Esophagus muscularis mucosa (tissue), 4 donors: ENCODE measurements at places on chromosomes 6 and 20. TPM values are rescaled to one million over a fixed set of nuclear protein-coding genes. Genes with fewer than 3 reads are reported as not detected.

RIPOR2 gene
- total RNA-seq, result 2.6 TPM

CALHM5 gene
- total RNA-seq, result 4.2 TPM

CNBD2 gene
- 4.3 TPM for total RNA-seq

SPATA25 gene
- total RNA-seq, result 1.7 TPM

CD40 gene
- 18.2 TPM for total RNA-seq

RFX6 gene
- not detected for total RNA-seq

EGFL8 gene
- 8.1 TPM for total RNA-seq

NAA20 gene
- 29.5 TPM for total RNA-seq

TMEM217 gene
- total RNA-seq, result 0.26 TPM

GRCh38 chr6:53956068-53956711, 155.1 kb upstream of the MLIP start:
- H3K36me3 ChIP-seq, result no peaks in the 10 kb centered on the region
- H3K4me1 ChIP-seq, result peaks cover 5% of the 10 kb centered on the region
- no peak overlapping the region for H3K27ac ChIP-seq
- no peaks in the 10 kb centered on the region for H3K27me3 ChIP-seq
- DNase-seq, result no peak
- no peak overlapping the region for H3K4me3 ChIP-seq

DNA sequence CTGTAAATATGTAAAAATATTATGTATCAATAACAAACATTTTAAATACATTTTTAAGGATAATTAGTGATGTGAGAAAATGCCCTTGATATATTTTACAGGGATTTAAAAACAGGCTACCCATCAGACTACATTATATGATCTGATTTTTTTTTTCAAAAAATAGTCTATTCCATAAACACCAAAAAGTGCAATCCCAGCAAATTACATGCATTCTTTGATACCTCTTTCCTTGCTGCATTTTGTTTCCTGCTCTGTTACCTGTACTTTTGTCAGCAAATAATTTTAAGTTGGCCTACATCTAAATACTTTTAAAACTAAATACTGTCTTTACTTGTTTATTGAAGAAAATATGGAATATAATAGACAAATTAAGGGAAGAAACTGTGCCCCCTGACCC, 306.2 kb upstream of the ARID1B start:
- H3K27me3 ChIP-seq, result no peaks in the 10 kb centered on the region
- H3K4me1 ChIP-seq, result no peaks in the 10 kb centered on the region
- H3K4me3 ChIP-seq, result no peak overlapping the region
- H3K36me3 ChIP-seq, result no peaks in the 10 kb centered on the region

DNA sequence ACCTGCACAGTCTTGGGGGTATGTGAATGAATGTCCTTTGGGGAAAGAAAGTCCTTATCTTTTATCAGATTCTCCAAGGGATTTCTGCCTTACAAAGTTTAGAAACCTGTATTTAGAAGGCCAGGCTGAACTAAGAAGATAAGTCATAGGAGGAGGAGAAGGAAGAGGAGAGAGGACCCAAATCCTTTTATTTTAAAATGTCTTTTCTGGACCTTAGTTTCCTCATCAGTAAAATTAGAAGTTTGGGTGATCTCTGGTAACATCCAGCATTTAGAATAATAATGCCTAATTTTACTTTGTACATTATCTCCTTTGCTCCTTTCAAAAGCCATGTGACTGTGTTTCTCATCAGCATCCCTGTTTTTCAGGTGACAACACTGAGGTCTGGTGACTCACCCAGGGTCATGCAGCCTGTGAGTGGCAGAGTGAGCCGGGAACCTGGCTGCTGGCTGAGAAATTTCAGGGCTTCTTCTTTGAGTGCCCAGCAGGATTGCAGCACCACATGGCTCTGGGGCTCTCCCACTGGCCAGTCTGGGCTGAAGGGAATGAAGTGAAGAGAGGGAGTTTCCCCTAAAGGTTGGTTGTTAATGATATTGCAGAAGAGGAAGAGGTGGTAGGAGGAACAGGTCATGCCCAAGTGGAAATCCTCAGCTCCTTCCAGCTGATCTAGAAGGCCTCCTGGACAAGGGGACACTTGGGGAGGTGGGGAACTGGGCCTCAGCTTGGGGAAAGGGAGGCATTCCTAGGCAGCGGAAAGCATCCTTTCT, 34.0 kb downstream of the VEGFA start:
- H3K27ac ChIP-seq, result no peak overlapping the region
- no peak overlapping the region for H3K4me3 ChIP-seq
- H3K36me3 ChIP-seq, result no peaks in the 10 kb centered on the region
- no peak for DNase-seq

DNA sequence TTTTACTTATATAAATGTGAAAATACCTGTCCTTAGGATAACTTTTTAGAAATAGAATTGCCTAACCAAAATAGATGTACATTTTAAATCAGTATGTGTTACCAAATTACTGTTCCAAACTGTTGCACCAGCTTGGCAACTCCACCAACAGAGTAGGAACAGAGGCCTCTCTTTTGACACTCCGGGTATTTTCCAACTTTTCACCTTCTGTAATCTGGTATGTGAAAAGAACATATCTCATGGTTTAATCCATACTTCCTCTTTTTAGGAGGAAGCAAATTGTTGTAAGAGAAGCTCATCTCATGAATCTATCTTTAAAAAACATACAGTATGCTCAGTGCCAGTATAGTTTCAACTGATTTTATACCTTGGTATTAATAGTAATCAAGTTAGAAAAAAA, 24.9 kb downstream of the RNF144B start:
- H3K4me1 ChIP-seq, result peaks cover 7% of the 10 kb centered on the region
- H3K4me3 ChIP-seq, result no peak overlapping the region
- no peak for DNase-seq
- H3K27me3 ChIP-seq, result no peaks in the 10 kb centered on the region
- no peaks in the 10 kb centered on the region for H3K36me3 ChIP-seq
- no peak overlapping the region for H3K27ac ChIP-seq

- H3K4me1 ChIP-seq, result no peaks in the 10 kb centered on the region
- no peak overlapping the region for H3K27ac ChIP-seq
- no peaks in the 10 kb centered on the region for H3K36me3 ChIP-seq
- no peaks in the 10 kb centered on the region for H3K27me3 ChIP-seq
- no peak overlapping the region for H3K4me3 ChIP-seq
Observed at GRCh38 chr6:106025655-106026054, 60.5 kb upstream of the PRDM1 start.

GRCh38 chr20:32091888-32092346, 17.6 kb upstream of the TM9SF4 start:
- no peak overlapping the region for H3K4me3 ChIP-seq
- H3K4me1 ChIP-seq, result no peaks in the 10 kb centered on the region
- H3K27ac ChIP-seq, result no peak overlapping the region
- peaks cover 8% of the 10 kb centered on the region for H3K27me3 ChIP-seq
- DNase-seq, result no peak

GRCh38 chr6:14074476-14075094, 43.0 kb upstream of the CD83 start:
- peak overlapping the region; percentile 69 for H3K27ac ChIP-seq
- H3K4me1 ChIP-seq, result peaks cover 7% of the 10 kb centered on the region
- H3K4me3 ChIP-seq, result peak overlapping the region; percentile 44

- peaks cover 26% of the 10 kb centered on the region for H3K4me1 ChIP-seq
- H3K4me3 ChIP-seq, result peak overlapping the region; percentile 54
- peak overlapping the region; percentile 81 for H3K27ac ChIP-seq
- H3K36me3 ChIP-seq, result no peaks in the 10 kb centered on the region
- H3K27me3 ChIP-seq, result no peaks in the 10 kb centered on the region
Observed at GRCh38 chr6:26439151-26440125, 866 bp upstream of the BTN3A3 start.

GRCh38 chr6:106396426-106397220, 36.1 kb downstream of the CRYBG1 start:
- H3K27ac ChIP-seq, result no peak overlapping the region
- H3K36me3 ChIP-seq, result no peaks in the 10 kb centered on the region
- peak; percentile 37 for DNase-seq
- H3K27me3 ChIP-seq, result peaks cover 13% of the 10 kb centered on the region
- no peaks in the 10 kb centered on the region for H3K4me1 ChIP-seq

- no peaks in the 10 kb centered on the region for H3K4me1 ChIP-seq
- H3K27me3 ChIP-seq, result no peaks in the 10 kb centered on the region
- peak; percentile 66 for DNase-seq
- H3K27ac ChIP-seq, result no peak overlapping the region
Observed at GRCh38 chr6:155959898-155960495, 504.4 kb upstream of the NOX3 start.

- no peak for DNase-seq
- peaks cover 10% of the 10 kb centered on the region for H3K4me1 ChIP-seq
- H3K4me3 ChIP-seq, result no peak overlapping the region
- peaks cover 98% of the 10 kb centered on the region for H3K36me3 ChIP-seq
- H3K27ac ChIP-seq, result no peak overlapping the region
Observed at GRCh38 chr20:37238426-37238825, 23.2 kb downstream of the GHRH start.

DNA sequence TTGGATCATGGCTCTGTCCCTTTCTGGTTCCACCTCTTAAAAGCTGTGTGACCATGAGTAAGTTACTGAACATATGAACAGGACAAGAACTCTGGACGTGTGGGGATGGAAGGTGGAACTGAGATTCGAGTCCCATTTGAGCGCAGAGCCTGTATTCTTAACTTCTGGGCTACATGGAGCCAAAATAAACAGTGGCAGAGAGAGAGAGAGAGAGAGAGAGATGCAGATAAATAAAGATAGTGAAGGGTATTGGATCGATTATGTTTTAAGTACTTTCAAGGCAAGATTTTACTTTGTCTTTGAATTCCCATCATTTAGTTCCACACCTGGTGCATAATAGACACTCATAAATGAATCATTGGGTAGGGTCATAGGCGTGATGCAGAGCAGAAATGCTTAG, 39.7 kb downstream of the SLC35D3 start:
- DNase-seq, result no peak
- no peaks in the 10 kb centered on the region for H3K36me3 ChIP-seq
- no peak overlapping the region for H3K4me3 ChIP-seq
- no peaks in the 10 kb centered on the region for H3K4me1 ChIP-seq

- H3K4me3 ChIP-seq, result no peak overlapping the region
- H3K4me1 ChIP-seq, result no peaks in the 10 kb centered on the region
- no peak for DNase-seq
- H3K36me3 ChIP-seq, result no peaks in the 10 kb centered on the region
Observed at GRCh38 chr6:164098857-164099267, 684.3 kb downstream of the QKI start.

DNA sequence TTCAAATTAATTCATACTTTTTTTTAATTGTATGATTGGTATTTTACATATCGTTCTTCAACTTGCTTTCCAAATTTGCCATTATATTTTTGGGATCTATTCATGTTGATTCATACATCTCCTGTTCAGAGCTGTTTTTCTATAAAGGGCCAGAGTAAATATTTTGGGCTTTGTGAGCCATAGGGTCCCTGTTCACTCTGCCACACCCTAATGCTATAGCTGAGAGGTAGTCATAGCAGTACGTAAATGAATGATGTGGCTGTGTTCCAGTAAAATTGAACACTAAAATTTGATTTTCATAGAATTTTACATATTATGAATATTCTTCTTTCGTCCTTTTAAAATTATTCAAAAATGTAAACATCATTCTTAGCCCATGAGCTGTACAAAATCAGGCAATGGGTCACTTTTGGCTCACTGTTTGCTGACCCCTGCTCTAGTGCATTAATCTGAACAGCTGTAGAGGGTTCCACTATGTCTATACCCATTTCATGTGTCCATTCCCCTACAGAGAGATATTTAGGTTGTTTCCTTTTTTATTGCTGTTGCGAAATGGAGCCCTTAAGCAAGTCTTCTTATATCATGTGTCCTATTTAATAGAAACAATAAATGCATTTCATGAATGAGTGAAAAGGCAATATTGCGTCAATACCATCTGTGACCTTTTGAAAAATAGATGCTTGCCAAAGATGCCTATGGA, 136.4 kb upstream of the SALL4 start:
- H3K4me1 ChIP-seq, result no peaks in the 10 kb centered on the region
- H3K27ac ChIP-seq, result no peak overlapping the region
- no peaks in the 10 kb centered on the region for H3K36me3 ChIP-seq
- no peaks in the 10 kb centered on the region for H3K27me3 ChIP-seq

GRCh38 chr6:157550114-157550989, 169.4 kb downstream of the ZDHHC14 start:
- no peaks in the 10 kb centered on the region for H3K36me3 ChIP-seq
- no peak for DNase-seq
- no peaks in the 10 kb centered on the region for H3K4me1 ChIP-seq
- no peaks in the 10 kb centered on the region for H3K27me3 ChIP-seq
- H3K4me3 ChIP-seq, result no peak overlapping the region
- H3K27ac ChIP-seq, result no peak overlapping the region

DNA sequence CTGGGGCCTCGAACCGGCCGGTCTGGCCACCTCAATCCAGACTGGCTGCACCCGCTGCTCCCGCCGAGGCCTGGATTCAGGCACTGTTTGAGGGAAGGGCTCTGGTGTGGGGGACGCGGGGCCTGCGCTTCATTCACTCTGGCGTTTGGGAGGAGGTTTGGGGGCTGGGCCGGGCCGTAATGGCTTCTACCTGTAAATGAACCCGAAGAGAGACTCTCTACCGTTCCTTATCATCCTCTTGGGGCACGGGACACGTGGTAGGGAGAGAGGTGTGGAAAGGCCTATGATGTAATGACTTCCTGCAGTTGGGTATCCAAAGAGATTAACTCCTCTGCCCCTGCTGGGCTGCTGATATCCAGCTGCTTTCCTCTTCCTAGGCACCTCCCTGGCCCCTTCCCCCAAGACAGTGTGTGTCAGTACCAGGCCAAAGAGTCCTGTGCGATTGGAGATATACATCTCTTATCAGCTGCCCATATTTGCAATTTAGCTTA, 1.8 kb downstream of the FOXO3 start:
- peaks cover 35% of the 10 kb centered on the region for H3K4me1 ChIP-seq
- H3K27me3 ChIP-seq, result no peaks in the 10 kb centered on the region
- peak overlapping the region; percentile 99 for H3K27ac ChIP-seq
- H3K36me3 ChIP-seq, result peaks cover 3% of the 10 kb centered on the region
- peak overlapping the region; percentile 95 for H3K4me3 ChIP-seq
- DNase-seq, result peak; percentile 95

DNA sequence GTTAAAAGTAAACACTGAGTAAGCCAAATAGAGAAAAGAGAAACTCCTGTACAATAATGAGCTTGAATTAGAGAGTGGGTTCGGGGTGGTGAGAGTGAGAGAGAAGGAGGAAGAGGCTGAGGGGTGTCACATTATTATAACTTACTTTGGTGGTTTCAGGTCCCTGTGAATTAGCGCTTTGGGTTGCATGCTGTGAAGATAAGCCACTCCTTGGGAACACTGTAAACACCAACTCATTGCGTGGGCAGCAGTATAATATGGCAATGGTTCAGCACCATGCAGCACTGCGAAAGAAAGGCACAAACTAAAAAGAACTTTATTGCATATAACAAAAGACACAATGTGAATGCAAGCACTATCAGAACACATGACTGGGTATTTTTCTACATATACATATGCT, 26.9 kb downstream of the MAP3K7 start:
- H3K27me3 ChIP-seq, result no peaks in the 10 kb centered on the region
- H3K4me3 ChIP-seq, result no peak overlapping the region
- no peak for DNase-seq
- peaks cover 66% of the 10 kb centered on the region for H3K36me3 ChIP-seq
